ENCODE measurements at places on chromosomes 12 and 14. TPM values are rescaled to one million over a fixed set of nuclear protein-coding genes. Genes with fewer than 3 reads are reported as not detected.

GRCh38 chr14:104136472-104137296 is 1.7 kb upstream of the KIF26A start:
- DNase-seq: no peak

DNA sequence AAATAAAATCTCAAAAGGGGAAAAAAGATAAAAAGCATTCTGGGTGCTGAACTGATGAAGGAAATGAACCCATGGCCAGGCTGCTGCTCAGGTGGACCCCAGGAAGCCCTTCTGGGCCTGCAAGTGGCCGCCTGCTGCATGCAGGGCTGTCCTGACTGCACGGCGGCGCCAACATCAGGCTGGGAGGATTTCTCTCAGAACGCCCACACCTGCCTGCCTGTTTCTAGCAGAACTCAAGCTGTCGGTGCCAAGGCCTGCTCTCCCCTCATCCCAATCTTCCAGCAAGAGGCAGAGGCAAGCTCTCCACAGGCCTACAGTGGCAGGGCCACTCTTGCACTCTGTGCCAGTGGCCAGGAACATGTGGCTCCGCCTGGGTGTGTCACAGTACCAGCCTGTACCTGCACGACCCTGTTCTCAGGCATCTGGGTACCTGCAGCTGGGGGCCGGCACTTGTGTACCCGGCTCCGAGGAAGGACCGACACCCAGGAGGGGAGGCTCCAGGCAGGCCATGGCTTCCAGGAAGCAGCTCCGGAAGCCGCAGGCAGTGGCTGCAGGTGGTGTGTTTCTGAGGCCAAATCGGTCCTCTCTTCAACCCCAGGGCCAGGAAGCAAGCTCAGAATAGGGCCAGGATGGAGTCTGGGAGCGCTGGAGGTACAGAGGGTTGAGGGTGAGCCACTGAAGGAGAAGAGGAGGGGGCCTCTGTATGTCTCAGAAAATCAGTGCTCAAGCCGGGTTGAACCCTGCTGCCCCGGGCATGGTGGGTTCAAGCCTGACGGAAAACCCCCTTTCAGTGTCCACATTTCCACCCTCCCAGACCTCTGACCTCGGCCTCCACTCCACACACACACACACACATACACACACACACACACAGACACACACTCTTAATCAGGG is 2.5 kb upstream of the INF2 start:
- DNase-seq: peak; percentile 62

GRCh38 chr12:68175557-68176061 is 16.1 kb upstream of the IFNG start:
- DNase-seq: peak; percentile 67

GRCh38 chr12:92404921-92405320 is 259.3 kb upstream of the BTG1 start:
- no peak for DNase-seq

DNA sequence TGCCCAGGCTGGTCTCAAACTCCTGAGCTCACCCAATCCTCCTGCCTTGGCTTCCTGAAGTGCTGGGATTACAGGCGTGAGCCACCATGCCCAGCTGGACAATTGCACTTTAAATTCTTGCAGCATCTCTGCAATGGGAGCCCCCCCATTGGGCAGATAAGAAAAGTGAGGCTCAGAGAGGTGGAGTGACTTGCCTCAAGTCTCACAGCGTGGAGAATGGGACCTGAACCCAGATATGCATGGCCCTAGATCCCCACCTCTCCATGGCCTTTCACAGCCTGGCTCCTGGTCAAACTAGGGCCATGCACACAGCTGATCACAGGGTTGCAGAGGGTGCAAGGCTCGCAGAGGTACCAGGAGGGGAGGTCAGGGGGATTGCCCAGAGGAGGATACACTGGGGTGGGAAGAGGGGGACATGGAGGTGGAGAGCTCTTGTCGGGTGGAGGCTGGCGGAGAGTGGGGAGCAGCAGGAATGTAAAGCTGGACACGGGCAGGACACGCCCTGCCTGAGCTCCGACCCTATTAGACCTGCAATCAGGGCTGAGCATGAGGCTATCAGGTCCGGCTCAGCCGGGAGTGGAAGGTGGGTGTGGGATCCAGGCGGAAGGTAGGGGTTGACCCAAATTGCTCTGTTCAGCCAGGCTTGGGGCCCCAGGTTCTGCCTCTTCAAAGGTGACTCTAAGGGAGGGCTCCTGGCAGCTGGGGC is 6.9 kb downstream of the EXOC3L4 start:
- DNase-seq: no peak

GRCh38 chr12:102300824-102301461 is 103.3 kb upstream of the PMCH start:
- peak; percentile 37 for DNase-seq

GRCh38 chr12:57836442-57837375 is 9.8 kb downstream of the CTDSP2 start:
- peak; percentile 43 for DNase-seq

GRCh38 chr12:57550641-57551549 is 1.1 kb downstream of the KIF5A start:
- DNase-seq: no peak

The OTOGL gene
- total RNA-seq: not detected

The CLEC4C gene
- not detected for total RNA-seq

The GALNT6 gene
- 18.6 TPM for total RNA-seq

The SALL2 gene
- total RNA-seq: 1.8 TPM

Measured in activated CD4-positive, alpha-beta memory T cell treated with anti-CD3 and anti-CD28 coated beads, Interleukin-2, amount 10 ng/mL, durations not matched to agents 7 days and 5 days (primary cell).